ENCODE measurements at places on chromosomes 7 and 10.

GRCh38 chr7:68715907-68716306 lies 882.4 kb upstream of the AUTS2 start:
- DNase-seq: no peak

DNA sequence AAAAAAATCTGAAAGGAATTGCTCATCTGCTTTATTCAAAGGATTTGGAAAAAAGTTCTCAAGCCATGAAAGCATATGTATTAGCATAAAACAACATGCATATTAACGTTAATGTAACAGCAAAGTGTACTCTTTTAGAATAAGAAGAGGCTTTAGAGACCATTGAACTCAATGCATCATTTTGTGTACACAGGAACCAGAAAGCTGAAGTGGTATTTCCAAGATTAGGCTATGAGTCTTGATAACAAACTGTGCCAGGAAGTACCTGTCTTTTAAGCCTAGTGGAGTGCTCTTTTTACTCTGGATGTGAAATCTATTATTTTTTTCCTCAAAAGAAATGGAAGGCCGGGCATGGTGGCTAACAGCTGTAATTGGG lies 164.2 kb downstream of the THSD7A start:
- DNase-seq: no peak

GRCh38 chr7:47501406-47501805 lies 80.5 kb downstream of the TNS3 start:
- DNase-seq: no peak

- no peak for DNase-seq
Observed at GRCh38 chr10:1476455-1476803, 260.9 kb downstream of the ADARB2 start.

- no peak for DNase-seq
Observed at GRCh38 chr7:121446526-121446925, 50.4 kb upstream of the FAM3C start.

- DNase-seq: no peak
Observed at GRCh38 chr7:99860281-99861127, 16.3 kb downstream of the OR2AE1 start.

- no peak for DNase-seq
Observed at GRCh38 chr10:14975672-14976273, 16.6 kb downstream of the MEIG1 start.

- no peak for DNase-seq
Observed at GRCh38 chr10:55330486-55330885, 529.5 kb upstream of the PCDH15 start.

DNA sequence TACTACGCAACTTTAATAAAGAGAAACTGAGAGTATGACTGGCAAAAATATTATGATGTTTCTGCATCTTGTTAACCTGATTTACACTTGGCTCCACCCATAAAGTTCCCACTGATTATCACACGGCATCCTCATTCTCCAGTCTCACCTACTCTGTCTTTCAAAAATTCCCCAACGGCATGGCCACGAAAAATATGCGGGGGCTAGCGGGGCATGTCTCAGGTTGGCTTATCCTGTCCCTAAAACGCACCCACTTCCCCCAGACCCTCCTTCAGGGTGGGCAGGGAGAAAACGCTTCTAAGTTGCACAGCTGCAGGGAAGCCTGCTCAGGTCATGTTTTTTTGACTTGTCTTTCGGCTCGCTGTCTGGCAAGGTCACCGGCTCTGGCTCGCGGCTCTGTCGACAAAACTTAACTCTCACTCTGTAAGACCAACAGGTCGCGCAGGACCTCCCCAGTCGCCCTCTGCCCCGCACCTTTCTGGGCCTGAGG lies 3.8 kb downstream of the CDK6 start:
- DNase-seq: no peak

GRCh38 chr10:63477927-63478326 lies 12.2 kb upstream of the JMJD1C start:
- DNase-seq: no peak

GRCh38 chr7:40138973-40139372 lies 4.2 kb downstream of the SUGCT start:
- no peak for DNase-seq

DNA sequence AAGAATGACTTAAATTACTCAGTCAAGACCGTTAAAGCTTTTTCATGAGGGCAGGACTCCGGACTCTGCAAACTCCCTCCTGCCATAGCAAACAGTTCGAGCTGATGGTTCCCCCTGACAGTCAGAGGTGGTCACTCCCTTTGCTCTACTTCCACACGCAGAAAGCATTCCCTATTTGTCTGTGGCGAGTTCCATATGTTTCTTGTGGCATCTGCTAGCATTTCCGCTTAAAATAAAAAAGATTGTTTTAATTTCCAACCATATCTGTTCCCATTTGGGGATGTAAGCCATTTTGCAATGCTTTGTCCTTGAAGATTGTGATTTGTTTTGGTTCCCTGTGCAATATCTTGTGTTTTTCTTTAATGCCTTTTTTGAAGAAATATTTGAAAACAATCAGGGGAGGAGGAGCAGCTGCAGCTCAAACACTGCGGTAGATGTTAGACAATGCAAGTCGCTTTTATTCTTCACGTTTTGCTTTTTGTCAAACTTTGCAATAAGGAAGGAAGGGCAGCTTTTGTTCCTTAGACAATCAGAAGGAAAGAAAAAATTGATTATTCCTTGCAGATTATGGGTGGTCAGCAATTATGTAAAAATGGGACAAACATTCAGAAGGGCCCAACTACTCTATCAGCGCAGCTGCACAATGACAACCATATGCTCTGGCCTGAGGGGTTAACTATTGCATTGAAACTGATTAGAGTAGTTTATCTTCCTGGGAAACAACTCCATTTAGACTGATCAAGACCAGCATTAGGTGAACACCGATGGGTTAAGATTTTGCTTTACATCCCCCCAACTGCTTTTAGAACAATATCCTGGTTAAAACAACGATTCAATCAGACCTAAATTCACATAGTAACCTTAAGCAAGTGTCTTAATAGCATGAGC lies 425.8 kb upstream of the NRP1 start:
- no peak for DNase-seq

GRCh38 chr7:154985230-154985629 lies 17.7 kb downstream of the PAXIP1 start:
- no peak for DNase-seq

- no peak for DNase-seq
Observed at GRCh38 chr7:32580646-32581045, 85.4 kb downstream of the AVL9 start.

- no peak for DNase-seq
Observed at GRCh38 chr10:102309916-102310315, 64.6 kb downstream of the GBF1 start.

DNA sequence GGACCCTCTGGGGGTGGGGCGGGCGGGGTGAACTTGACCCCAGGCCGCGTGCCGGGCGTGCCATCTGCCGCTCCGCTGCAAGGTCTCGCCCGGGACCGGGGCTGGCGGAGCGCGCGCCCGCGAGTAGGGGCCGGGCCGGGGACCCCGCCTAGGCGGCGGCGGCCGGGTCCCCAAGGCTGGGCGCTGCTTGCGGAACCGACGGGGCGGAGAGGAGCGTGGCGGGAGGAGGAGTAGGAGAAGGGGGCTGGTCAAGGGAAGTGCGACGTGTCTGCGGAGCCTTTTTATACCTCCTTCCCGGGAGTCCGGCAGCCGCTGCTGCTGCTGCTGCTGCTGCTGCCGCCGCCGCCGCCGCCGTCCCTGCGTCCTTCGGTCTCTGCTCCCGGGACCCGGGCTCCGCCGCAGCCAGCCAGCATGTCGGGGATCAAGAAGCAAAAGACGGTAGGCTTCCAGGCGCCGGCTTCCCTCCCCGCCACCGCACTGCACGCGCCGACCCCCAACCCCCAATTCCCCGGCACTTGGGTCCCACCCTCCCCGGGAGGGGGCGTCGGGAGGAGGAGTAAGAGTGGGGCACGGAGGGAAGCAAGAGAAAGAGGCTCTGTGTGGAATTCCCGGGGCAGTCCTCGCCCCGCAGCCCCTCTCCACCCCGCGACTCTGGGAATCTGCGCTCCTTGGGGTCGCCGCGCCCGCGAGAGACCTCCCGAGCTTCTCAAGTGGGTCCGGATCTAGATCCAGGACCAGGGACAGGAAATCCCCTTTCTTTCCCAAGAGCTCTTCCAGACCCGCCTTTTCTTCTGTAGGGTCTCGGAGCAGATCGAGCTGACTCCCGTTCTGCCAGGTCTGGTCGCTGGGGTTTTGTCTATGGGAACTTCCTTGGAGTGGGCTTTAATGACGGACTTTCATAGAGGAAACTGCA lies at the start of gene PAPSS2:
TSS of gene PAPSS2 (plus strand) at position 308 of the 913 bp plus-strand sequence. CDS start at position 412, 104 bp downstream.
- peak; percentile 9 for DNase-seq

DNA sequence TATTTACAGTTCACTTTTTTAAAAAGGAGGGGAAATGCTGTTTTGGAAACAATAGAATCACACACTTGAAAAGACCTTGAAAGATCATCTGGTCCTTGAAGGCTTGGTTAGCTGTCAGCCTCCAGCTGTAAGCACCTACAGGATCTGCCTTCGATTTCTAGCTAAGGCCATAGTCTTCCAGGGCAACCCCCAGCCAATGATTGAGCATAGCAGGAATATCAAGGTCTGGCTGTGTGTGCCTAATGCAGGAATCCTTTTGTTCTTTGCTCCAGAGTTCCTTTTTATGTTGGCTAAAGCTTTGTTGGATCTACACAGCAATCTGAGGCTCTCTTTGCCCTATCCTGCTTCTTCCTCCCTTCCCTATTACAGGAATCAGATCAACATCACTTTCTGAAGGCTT lies 5.2 kb upstream of the YAE1 start:
- DNase-seq: no peak

- no peak for DNase-seq
Observed at GRCh38 chr10:70765794-70766594, 19.2 kb downstream of the TBATA start.

DNA sequence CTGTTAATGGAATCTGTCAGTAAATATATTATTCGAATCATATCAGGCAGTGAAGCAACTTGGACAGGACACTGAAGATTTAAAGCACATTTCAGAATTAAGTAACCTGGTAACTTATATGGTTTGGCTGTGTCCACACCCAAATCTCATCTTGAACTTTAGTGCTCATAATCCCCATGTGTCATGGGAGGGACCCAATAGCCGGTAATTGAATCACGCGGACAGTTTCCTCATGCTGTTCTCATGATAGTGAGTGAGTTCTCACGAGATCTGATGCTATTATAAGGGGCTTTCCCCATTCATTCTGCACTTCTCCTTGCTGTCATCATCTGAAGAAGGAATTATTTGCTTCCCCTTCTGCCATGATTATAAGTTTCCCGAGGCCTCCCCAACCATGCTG lies 83.2 kb upstream of the COL1A2 start:
- no peak for DNase-seq

GRCh38 chr10:9885761-9886160 lies 1131.9 kb upstream of the CELF2 start:
- no peak for DNase-seq

DNA sequence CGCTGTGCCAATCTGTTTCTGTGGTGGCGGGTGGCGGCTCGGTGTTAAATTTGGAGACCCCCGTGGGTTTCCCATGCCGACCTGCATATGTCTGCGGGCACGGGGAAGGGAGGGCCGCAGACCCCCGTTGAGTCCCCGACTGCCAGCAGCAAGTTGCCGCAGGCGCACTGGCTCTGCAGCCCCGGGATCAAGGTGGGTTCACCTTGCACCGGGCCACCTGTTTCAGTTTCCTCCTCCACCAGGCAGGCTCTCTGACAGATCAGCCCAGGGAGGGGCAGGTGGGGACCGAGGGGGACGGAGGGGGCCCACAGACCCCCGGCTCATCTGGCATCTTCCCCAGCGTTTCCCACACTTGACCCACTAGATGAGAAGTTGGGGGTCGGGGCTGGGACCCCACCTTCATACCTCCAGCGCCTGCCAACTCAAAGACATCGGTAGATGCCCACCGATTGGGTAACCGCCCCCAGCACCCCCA lies 95.9 kb downstream of the CUX1 start:
- no peak for DNase-seq

DNA sequence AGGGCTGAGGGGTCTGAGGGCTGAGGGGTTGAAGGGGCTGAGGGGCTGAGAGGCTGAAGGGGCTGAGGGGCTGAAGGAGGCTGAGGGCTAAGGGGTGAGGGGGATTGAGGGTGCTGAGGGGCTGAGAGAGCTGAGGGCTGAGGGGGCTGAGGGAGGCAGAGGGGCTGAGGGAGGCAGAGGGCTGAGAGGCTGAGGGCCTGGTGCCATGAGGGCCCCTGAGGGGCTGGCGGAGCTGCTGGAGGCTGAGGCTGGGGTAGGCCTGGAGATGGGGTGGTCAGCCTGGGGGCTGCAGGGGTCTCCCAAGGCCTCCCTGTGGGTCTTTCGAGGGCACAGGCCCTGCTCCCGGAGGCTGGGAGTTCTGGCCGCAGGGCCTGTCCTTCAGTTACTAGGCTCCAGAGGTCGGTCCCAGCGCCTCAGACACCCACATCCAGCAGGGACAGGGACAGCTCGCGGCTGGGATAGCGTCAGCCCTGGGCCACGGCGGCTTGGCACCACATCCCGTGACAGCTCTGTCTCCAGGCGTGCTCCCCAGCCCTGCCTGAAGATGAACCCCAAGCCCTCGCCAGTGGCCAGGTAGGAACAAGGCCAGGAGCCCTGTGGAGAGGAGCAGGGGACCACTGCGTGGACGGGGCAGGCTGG lies 16.9 kb downstream of the MYO1G start:
- no peak for DNase-seq

GRCh38 chr10:96415891-96416554 lies 57.2 kb upstream of the OPALIN start:
- DNase-seq: no peak

- DNase-seq: no peak
Observed at GRCh38 chr10:102375250-102375649, 20.3 kb upstream of the NFKB2 start.

GRCh38 chr7:4211261-4211660 lies 470.8 kb upstream of the FOXK1 start:
- no peak for DNase-seq
